ENCODE measurements at places on chromosomes 1 and 21. TPM values are rescaled to one million over a fixed set of nuclear protein-coding genes. Genes with fewer than 3 reads are reported as not detected.

Gene FCGR3A
- total RNA-seq: 15.0 TPM

Gene RIPK4
- 0.11 TPM for total RNA-seq

Gene ERICH3
- total RNA-seq: not detected

Gene CCDC24
- 1.4 TPM for total RNA-seq

Gene WNT2B
- total RNA-seq: 1.7 TPM

Gene S100A8
- 26.6 TPM for total RNA-seq

Gene EVA1C
- 13.9 TPM for total RNA-seq

Gene SYT11
- 11.1 TPM for total RNA-seq

Gene LRRC7
- total RNA-seq: 0.44 TPM

Gene TMPRSS3
- not detected for total RNA-seq

Gene MATN1
- total RNA-seq: not detected

Gene AMY1C
- not detected for total RNA-seq

Gene AXDND1
- not detected for total RNA-seq

Gene WNT3A
- not detected for total RNA-seq

Gene OR2W3
- not detected for total RNA-seq

Gene CD53
- total RNA-seq: 7.5 TPM

Gene TMCC2
- total RNA-seq: 2.5 TPM

Gene NOTCH2NLA
- total RNA-seq: 9.3 TPM

- DNase-seq: no peak
These were observed 2.5 kb upstream of the PTGER3 start for GRCh38 chr1:71049951-71050598.

GRCh38 chr1:43564551-43565348 is 34.1 kb downstream of the PTPRF start:
- no peak for DNase-seq

- DNase-seq: no peak
These were observed 62.1 kb downstream of the USP24 start for GRCh38 chr1:55153031-55153430.

- no peak for DNase-seq
These were observed 105.8 kb downstream of the MRPL39 start for GRCh38 chr21:25501462-25501861.

- DNase-seq: no peak
These were observed 13.5 kb upstream of the COL16A1 start for GRCh38 chr1:31717341-31717740.

- DNase-seq: no peak
These were observed 66.4 kb downstream of the NPHS2 start for GRCh38 chr1:179509384-179509783.

DNA sequence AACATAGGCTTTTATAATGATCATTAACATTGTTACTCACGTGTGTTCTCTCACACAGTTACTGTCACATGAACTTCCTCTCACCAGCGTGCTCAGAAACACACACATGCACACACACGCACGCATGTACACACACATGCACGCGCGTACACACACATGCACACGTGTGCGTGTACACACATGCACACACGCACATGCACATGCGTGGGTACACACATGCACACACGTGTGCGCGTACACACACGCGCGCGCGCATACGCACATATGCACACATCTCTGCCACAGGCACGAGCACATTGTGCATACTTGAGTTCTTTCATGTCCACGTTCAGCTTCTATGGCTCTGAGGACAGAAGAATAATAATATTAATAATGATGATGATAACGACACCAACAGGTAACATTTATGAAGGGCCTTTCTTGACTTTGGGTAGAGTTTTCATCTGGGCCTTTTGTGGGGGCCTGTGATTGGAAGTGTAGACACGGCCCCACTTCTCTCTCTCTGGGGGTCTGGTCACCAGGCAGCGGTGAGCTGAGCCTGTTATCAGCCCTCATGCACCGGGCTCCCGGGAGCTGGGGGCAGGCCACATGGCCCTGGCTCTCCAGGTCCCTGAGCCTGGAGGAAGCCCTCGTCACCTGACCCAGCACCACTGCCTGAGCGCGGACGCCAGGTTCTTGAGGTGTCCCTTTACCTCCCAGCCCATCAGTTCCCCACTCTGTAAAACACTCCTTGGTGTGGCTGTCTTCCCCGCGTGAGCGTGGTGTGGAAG is 7.0 kb downstream of the EPHA8 start:
- DNase-seq: no peak

DNA sequence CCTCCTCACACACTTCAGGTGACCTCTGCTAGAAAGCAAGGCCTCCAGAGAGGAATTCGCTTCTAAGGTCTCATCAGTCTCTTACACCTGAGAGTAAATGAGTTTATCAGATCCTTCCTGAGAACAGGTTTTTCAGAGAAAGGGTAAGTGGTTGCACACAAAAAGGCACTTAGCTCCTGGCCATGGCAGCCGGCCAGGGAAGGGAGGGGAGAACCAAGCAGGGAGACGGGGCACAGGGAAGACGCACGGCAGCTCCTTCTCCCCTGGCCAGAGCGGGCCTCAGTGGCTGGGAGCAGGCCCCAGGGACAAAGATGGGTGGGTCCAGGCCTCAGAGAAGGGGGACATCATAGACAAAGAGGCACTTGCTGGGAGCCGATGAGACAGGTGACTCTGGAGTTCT is 3.6 kb upstream of the TNNT2 start:
- no peak for DNase-seq

GRCh38 chr21:15776818-15777217 is 47.0 kb downstream of the USP25 start:
- DNase-seq: no peak

GRCh38 chr1:171881442-171881841 is 40.1 kb downstream of the DNM3 start:
- no peak for DNase-seq

GRCh38 chr1:156075775-156076204 is 6.5 kb downstream of the MEX3A start:
- no peak for DNase-seq

- no peak for DNase-seq
These were observed 4.9 kb upstream of the GJB5 start for GRCh38 chr1:34749992-34750391.

DNA sequence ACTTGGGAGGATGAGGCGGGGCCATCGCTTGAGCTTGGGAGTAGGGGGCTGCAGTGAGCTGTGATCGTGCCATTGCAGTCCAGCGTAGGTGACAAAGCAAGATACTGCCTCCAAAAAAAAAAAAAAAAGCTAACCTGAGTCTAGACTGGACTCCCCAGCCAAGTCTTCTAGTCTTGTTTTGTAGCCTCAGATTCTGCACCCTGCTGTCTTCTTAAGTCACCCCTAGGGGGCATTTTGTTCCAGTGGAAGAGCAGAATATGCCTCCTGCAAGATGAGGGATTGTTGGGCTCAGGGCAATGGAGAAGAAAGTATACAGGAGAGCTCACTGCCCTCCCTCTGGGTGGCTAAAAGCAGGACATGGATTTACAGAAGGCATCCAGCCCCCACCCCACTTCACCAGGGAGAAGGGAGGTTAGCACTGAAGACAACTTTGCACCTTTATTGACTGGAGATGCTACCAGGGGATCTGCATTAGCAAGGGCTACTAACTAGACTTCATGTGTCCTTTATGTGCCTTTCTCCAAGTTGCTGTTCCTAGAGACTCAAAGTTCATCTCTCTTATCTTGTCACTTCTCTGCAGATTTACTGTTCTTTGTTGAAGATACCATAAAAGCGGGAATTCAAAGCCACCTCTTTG is 15.3 kb upstream of the RNF187 start:
- no peak for DNase-seq

GRCh38 chr1:246350745-246351144 is 156.3 kb downstream of the SMYD3 start:
- no peak for DNase-seq

GRCh38 chr1:111497592-111497991 is 5.8 kb downstream of the ADORA3 start:
- no peak for DNase-seq

- DNase-seq: no peak
These were observed 22.3 kb downstream of the CD34 start for GRCh38 chr1:207888652-207889051.

GRCh38 chr1:56866656-56867055 is 12.1 kb downstream of the C8A start:
- DNase-seq: no peak

- no peak for DNase-seq
These were observed 47.9 kb upstream of the DYNLT5 start for GRCh38 chr1:66704177-66704875.

GRCh38 chr1:30648408-30649000 is 74.9 kb downstream of the MATN1 start:
- DNase-seq: no peak

DNA sequence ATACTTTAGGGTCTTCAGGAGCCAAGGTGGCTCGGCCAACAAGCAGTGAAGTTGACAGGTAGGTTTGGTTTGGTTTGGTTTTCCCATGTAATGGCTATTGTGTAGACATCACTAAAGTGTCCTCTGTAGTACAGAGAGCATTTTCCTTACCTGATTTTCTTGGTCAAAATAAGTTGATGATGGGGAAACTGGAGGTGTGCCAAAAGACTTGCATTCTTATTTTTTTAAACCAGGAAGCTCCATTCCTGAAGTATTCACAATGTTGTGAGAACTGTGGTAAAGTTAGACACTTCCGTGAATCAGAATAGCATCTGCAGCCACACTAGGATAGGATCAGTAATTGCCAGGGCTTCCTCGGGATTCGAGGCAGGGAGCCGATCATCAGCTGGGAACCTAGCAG is 2.9 kb downstream of the ZBTB37 start:
- no peak for DNase-seq

DNA sequence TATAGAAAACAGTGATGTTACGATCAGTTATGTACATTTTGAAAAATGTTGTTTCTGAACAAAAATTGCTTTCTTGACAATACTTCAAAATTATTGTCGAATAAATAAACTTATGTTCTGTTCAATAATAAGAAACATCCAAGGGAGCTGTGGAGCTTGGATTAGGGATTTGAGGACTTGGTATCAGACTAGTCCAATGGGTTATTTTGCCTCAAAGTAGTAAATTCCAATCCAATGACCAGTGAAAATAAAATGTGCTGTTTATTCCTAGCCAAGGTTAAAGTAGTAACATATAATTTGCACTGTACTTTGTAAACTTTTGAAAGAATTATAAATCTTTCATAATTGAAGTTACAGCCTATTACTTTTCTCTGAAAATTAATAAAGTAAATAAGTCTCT is 79.1 kb upstream of the IVNS1ABP start:
- DNase-seq: no peak

DNA sequence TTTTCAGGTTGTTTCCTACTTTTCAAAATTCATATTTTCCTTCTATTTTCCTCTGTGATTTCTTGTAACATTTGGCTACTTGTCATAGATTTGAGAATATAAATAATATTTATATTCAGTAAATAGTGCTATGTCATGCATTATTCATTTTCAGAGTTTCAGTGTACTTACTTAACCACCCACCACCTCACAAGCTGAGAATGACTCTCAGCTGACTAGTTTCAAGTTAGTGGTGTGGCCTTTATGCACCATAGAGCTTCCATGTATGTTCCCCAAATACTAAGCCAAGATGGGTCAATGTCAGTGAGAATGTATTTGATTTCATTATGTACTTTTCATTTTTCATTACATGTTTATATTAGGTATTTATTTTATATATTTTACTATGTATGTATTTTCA is 56.9 kb upstream of the RGS1 start:
- DNase-seq: no peak

DNA sequence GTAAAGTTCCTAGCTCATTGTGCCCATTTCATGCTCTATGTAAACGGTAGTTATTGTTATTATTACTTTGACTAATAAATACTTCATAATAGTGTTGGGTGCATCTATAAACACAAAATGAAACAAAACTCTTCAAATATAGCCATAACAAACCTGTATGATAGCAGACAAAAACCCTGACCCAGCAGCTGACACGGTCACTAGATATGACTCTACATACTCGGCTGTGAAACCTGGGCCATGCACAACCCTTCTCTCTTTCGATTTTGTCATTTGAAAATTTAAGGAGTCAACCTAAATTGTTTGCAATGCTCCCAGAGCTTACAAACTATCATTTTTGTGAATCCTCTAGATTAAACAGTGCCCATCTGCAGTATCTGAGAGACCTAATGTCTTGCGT is 8.0 kb upstream of the RGS13 start:
- DNase-seq: no peak

DNA sequence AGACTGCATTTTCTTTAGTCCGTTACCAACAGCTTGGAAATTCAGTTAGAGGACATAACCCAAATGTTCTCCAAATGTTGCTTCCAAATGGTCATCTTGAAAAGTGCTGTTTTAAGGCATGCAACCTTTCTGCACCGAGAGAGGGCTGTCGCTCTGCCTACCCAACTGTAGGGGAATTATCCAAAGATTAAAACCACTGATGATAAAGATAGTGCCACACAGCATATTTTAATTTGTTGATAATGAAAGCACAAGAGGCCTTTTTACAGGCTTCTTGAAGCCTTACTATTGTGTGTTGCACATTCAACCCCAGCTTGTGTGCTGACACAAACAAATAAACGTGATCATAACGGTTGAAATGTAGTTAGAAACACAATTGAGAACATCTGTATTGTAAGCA is 121.5 kb downstream of the LMO4 start:
- no peak for DNase-seq

DNA sequence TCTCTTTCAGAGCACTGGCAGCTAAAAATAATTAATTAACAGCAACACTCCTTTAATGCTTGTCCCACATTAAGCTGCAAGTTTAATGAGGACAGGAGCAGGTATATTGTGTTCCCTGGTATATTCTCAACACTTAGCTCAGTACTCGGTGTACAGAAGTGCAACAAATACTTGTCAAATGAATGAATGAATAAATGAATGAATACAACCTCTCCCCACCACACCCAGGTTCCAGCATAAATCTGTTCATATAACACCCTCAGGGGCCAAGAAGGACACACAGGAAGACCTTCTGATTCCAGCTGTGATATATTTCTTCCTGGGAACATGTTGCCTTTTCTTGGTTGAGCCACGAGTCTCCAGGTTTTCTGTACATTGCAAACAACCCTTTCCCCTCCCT is 38.1 kb upstream of the RD3 start:
- DNase-seq: no peak

DNA sequence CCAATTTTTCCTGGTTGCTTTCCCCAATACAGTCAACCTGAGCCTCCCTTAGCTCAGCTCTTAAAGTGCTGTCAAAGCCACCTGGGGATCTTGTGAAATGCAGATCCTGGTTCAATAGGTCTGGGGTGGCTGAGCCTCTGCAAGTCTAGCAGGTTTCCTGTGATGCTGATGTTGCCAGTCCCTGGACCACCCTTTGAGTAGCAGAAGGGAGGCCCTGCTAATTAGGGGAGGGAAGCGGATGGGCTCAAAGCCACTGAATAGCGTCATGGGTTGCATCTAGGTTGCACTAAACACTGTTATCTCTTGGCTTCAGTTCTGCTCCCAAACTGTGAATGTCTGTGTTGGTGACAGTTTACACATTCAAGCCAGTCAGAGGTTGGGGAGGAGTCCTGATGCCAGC is 127.2 kb downstream of the KAZN start:
- no peak for DNase-seq

Measured in left ventricle myocardium inferior (tissue), 1 donor.